GM19239 (cell line): ENCODE measurements at places on chromosomes 2 and 18.

GRCh38 chr2:205293559-205293958 is 388.7 kb upstream of the NRP2 start:
- no peak for DNase-seq

GRCh38 chr2:207226243-207226642 is 60.5 kb upstream of the KLF7 start:
- DNase-seq, result no peak

GRCh38 chr2:229339618-229340017 is 68.5 kb upstream of the PID1 start:
- DNase-seq, result no peak

DNA sequence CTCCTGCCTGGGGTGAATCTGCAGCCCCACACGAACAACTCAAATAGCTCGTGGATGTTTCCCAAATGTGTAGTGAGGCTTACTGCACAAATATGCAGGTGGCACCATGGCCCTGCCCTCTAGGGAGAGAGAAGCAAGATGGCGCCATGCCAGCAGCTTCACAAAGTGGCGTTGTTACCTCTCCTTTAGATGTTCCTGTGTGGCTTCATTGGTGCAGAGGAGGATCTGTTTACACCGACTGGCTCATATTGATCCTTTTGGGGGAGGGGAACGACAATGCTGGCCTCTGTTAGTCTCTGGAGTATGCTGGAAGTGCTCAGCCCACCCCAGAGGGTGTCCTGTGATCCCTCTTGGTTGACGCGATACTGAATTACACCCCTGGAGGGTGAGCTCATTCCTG is 99.5 kb upstream of the GATA6 start:
- DNase-seq, result no peak

- DNase-seq, result no peak
Observed at GRCh38 chr2:43221124-43221762, 5.2 kb downstream of the ZFP36L2 start.

DNA sequence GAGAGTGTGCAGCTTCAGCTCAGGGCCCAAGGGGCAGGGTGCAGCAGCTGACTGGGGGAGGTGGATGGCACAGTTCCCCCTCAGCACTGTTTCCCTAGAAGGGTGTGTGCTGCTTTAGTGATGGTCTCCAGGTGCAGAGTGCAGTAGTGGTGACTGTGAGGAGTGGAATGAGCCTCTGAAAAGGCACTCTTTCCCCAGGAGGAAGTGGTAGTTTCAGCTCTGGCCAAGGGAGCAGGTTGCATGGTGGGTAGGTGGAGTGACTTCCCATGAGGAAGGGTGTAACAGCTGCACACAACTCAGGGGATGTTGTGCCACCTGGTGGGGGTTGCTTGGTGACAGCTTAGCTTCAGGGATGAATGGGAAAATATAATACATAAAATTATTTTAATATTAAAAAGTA is 251.5 kb upstream of the NXPH2 start:
- DNase-seq, result no peak

GRCh38 chr2:121686902-121687301 is 37.6 kb upstream of the CLASP1 start:
- no peak for DNase-seq

GRCh38 chr2:111623380-111623779 is 260.6 kb downstream of the ANAPC1 start:
- no peak for DNase-seq

DNA sequence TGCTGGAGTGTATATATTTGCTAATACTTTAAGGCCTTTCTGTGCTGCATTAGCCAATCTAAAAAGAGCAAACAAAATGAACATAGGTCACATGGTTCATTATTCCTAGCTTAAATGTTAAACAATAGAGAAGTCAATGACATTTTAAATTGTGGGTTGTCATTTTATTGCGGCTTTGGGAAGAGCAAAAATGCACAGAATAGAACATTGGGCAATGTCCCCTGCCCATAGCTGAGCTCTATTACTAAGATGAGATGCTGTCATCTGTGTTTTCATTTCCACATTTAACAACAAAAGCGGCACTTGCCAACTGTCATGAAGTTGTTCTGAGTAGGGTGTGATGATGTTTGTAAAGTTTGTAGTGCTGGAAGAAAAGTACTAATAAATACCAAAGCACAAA is 3.2 kb upstream of the VAPA start:
- no peak for DNase-seq

GRCh38 chr2:37326285-37326684 is 1.7 kb upstream of the PRKD3 start:
- no peak for DNase-seq

DNA sequence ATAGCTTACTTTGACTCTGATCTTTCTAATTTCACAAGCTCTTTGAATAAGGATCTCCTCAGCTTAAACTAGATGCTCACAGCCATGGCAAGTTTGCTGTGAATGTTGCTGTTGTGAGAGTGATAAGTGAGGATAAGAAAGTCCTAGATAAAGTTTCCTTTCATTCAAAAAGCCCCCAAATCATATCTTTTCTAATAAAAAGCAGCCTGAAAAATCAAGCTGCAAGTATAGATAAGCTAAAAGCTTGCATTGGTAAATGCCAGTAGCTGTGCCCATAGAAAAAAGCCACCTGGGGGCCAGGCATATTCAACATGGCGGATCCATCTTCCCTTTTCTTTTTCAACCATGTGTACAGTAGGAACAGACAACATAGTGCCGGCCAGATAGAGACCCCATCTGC is 4.3 kb downstream of the NLRC4 start:
- DNase-seq, result no peak

- DNase-seq, result no peak
Observed at GRCh38 chr2:128446049-128446873, 127.6 kb upstream of the HS6ST1 start.

GRCh38 chr18:61080954-61081528 is 252.2 kb upstream of the CDH20 start:
- DNase-seq, result no peak

DNA sequence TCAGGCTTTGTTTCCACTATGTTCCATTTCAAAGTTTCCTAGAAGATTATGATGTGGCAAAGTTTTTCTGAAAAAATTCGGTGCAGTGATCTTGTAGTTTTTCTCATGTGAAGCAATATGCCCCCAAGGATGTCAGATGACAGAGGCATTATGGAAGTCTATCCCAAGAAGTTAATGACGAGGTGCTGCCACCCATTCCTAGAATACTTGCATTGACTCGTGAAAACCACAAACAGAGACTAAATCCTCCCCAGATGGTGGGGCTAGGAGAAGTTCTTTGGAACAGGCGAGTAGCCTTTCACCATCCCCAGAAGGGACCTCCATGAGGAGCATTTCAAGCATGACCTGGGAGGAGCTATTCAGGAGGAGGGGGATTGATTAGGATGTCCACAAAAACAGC is 40.2 kb upstream of the COPS8 start:
- no peak for DNase-seq

GRCh38 chr2:194602750-194603149 is 1054.3 kb upstream of the SLC39A10 start:
- no peak for DNase-seq

- DNase-seq, result no peak
Observed at GRCh38 chr2:223625652-223626051, 23.5 kb upstream of the SCG2 start.

DNA sequence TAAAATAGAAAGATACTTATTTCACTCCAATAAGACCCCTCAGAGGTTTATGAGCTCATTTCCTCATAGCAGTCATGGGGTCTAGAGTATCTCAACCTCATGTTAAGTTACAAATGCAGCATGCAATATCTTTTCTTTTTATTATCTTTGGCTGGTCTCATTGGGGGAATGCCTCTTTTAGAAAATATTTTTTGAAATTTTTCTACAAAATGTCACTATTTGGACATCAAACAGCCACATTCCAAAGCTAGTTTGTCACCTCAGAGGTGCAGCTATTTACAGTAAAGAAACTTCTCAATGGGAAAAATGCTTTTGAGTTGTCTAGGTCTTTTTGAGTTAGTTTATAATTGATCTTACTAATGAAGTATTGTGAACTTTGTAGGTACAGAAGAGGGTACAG is 370.7 kb upstream of the LRATD1 start:
- no peak for DNase-seq

- DNase-seq, result no peak
Observed at GRCh38 chr2:42879913-42880737, 87.7 kb upstream of the HAAO start.

- no peak for DNase-seq
Observed at GRCh38 chr2:126826491-126826890, 72.2 kb upstream of the TEX51 start.

DNA sequence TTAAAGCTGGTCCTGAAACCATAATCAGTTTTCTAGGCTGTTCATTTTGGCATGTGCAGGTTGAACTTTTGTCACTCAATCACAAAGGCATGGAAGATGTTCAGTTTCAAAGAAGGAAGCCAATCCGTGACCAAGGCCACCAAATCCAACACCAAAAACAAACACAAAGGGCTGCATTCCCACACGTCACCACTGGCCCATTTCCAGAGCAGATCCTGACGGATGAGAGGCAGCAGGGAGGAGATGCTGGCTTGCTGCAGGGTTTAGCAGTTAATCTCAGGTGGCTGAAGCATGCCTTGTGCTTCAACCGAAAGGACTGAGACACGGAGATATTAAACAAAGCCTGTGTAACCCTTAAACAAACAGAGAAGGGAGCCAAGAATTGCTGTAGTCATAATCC is 191.9 kb upstream of the CTAGE1 start:
- DNase-seq, result no peak

DNA sequence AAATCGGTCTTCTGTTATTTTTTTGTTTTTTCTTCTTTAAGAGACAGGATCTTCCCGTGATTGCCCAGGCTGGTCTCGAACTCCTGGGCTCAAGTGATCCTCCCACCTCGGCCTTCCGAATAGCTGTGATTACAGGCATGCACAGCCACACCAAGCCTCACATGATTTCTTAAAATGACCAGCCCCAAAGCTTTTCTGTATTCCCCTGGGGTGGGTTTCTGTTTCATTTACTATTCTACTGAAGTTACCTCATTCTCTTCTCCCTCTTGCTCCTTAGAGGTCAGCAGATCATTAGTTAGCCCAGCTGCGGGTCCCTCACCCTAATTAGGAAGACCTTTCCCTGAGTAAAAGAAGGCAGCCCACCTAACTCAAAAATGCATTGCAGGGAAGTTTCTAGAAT is 27.6 kb downstream of the SLC1A4 start:
- DNase-seq, result no peak

DNA sequence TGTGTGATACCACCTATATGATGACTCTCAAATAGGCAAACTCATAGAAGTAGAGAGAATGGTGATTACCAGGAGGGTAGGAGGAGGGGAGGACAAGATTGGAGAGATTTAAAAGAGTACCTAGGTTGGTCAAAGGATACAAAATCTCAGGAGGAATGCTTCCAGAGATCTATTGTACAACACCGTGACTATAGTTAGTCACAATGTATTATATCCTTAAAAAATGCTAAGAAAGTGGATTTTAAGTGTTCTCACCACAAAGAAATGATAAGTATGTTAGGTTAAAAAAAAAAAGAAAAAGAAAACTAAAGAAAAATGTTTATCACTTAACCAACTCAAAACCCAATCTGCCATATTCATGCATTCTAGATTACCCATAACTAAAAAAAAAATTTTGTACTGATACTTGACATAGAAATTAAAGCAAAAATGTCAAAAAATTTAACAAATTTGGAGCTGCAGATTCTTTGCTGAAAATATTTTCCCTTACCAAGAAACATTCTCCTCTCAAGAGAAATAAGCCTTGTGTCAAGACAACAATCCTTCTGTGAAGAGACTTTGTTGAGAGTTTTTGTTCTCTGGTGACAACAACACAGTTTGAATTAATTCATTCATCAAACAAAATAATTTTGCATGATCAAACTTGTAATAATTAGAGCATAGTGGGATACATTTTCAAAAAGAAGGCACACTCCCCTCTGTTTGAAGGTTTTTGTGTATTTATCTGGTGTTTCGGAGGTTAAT is 213.1 kb downstream of the DNER start:
- no peak for DNase-seq

- no peak for DNase-seq
Observed at GRCh38 chr18:22346401-22346952, 71.2 kb downstream of the CTAGE1 start.

DNA sequence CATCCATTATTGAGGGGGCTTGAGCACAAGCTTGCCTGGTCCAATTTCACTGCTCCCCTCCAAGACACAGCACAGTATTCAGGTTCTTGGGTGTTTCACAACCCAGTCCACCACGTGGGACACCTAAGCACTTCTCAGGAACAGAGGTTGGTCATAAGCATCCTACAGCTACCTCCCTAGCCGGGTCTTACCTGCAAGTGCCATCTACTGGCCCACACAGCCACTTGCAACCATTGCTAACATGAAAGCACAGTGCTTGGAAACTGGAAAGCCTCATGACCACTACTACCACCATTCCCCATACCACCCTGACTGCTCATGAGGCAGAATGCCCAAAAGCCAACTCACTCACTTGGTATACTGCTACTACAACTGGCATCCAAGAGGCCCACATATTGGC is 105.7 kb upstream of the RPRM start:
- DNase-seq, result no peak

DNA sequence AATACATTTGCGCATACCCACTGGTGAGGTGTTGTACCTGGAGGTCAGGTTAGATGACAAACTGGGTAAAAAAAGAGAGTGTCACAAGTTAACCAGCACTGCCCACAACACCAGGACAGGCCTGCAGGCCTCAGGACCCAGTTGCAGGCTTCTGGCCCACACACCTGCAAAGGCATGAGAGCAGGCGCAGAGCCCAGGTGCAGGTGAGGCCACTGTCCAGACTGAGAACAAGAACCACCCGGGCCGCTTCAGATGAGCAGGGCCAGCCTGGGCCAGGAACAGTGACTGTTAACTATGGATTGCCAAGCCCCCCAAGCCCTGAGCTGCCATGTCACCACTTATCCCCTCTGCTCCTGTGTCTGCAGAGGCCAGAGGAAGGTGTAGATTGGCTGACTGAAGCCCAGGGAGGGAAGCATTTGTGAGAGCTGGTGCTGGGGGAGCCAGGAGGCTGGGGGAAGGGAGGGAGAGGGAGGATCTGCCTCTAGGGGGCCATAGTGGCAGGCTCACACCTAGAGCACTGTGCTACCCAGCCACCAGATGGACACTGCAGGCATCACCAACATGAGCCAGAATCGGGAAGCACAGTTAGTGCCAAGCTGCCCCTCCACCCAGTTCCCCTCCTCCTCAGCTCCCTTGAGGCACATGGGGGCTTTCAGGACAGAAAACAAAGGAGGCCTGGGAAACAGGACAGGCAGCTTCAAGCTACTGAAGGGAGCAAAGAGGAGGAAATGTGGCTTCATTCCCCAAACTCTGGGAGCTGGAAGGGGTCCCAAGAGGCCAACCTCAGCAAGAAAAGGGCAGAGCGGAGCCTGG is 35.4 kb downstream of the SFXN5 start:
- no peak for DNase-seq
